ENCODE measurements at places on chromosomes 6 and 20. TPM values are rescaled to one million over a fixed set of nuclear protein-coding genes. Genes with fewer than 3 reads are reported as not detected.

Gene ZHX3
- 39.7 TPM for total RNA-seq

Gene CUL9
- total RNA-seq = 42.9 TPM

Gene STX11
- total RNA-seq = 7.1 TPM

DNA sequence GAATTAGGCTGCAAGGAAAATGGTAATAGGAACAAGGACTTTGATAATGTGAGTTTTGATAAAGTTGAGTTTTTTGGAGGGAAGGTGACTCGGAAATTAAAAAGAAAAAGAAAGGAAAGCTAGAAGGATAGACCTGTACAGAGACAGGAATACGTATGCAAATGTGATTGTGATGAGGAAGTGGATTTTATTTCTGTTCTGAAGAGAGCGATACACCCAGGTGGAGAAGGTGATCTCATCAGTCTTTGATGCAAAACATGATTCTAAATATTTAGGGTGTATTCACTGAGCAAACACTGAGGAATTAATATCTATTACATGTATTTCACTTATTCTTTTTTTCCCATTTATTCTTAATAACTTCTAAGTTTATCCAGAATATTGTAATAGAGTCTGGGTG, 9.2 kb upstream of the PLEKHG1 start:
- no peak for DNase-seq

- no peak for DNase-seq
Measured at GRCh38 chr6:155024391-155025027, 29.4 kb downstream of the TIAM2 start.

DNA sequence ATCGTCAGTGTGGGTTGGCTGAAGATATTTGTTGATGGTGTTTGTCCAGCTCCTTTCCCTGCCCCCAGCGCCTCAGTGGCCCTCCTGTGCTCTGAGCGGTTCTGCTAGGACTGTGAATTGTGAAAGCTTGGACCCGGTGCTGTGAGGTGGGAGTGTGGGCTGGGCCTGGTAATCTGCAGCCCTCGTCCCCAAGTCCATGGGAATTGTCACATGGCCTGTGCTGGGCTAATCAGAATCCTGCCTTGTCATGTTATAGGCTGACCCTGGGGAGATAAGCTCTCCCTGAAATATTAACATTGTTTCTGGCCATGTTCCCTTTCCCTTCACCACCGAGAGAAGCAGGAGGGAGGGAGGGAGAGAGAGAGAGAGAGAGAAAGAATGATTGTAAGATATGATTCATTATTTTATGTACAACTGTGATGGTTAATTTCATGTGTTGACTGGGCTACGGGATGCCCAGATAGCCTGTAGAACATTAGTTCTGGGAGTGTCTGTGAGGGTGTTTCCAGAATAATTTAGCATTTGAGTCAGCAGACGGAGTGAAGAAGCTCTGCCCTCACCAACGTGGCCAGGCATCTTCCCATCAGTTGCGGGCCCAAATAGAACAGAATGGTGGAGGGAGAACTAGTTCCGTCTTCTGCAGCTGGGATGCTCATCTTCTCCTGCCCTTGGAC, 62.4 kb downstream of the TFAP2C start:
- DNase-seq = no peak

DNA sequence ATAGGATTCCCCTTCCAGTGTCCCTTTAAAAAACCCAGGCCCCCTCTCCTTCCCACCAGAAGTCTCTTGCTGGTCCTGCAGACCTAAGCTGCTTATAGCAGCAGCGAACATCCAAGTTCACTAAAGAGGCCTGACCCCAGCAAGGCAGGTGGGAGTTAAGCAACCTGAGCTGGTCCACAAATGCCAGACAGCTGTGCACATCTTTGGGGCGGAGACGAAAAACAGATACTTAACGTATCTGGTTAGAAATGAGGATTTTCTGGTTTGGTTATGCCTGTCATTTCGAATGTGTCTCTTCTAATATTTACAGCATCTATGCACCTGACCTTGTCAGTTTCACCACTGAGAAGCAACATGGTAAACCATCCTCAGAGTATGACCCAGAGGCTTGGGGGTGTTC, 87.8 kb downstream of the SLC2A10 start:
- DNase-seq = no peak

DNA sequence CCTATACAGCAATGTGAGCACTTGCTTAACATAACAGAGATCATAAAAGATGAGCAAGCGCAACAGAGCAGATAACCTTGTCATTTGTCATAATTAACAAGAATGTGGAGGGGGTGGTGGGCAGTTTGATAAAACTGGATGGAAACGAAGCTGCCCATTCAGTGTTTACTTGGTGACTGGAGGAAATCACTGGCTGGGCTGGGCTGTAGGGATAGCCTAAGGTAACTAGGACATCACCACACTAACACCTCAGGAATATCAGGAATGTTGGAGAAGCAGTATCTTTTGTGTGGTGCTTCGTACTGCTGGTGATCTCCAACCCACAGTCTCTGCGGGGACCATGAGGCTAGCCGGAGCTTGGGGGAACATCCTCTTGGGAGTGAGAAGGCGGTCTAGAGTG, 218.4 kb downstream of the HIVEP2 start:
- DNase-seq = no peak

DNA sequence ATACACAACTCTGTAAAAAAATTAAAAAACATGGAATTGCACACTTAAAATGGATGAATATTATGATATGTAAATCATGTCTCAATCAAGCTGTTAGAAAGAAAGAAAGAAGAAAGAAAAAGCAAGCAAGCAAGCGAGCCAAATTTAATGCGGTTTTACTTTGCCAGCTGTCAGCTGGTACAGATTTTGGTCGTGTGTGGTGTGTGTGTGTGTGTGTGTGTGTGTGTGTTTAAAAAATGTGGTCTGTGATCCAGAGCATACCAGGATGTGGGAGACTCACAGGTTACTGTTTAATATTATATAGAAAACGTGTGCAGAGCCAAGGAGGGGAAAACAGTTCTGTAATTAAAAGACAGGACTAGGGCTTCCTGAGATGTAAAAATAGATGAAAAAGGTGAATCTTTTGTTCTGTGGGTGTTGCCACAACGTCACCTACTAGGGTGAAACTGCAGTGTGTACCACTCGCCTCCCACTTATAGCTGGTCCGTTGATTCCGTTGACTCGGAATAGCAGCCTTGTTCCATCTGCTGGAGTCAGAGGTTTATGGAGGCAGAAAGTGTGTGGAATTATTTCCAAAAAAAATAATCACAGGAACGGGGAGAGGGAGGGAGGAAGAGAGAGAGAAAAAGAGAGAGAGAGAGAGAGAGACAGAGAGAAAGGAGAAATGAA, 197.7 kb downstream of the BCAS1 start:
- DNase-seq = no peak
